Stimulated activated CD8-positive, alpha-beta memory T cell treated with anti-CD3 and anti-CD28 coated beads, Interleukin-15, amount 100 ng/mL, for 24 hours (primary cell): ENCODE measurements at places on chromosomes 12 and 14.

DNA sequence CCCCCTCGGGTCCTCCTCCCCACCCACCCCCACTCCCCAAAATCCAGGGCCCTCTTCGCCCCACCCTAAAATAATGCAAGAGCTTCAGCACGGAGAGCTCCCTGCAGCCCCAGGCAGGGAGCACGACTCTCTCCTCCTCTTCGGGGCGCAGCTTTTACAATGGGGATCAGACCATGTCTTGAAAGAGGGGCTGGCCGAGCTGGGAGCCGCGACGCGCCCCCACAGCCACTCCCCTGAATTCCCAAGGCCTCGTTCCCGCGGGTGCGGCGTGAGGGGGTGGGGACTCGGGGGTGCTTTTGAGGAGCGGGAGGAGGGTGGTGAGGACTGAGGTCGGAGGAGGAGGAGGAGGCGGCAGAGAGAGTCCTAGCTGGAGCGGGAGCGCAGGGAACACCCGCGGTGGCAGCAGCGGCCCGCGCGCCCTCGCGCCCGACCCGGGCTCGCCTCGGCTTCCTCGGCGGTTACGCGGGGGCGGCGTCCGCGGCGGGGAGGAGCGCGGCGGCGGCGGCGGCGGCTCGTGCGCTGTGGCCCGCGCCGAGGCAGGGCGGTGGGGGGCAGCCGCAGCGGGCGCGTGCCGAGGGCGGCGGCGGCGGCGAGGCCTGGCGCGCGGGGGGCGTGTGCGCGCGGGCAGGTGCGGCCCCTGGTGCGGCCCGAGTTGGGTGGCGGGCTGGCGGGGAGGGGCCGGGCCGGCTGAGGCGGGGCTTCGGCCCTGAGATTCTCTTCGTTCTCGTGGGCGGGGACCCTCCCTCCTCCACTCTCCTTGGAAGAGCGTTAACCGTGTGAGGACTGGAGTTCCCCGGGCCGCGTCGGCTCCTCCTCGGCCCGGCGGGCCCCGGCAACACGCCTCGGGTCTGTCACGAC is at the start of gene ANKS1B:
TSS of gene ANKS1B (minus strand) at position 666 of the 858 bp plus-strand sequence. CDS start 699 bp downstream, outside the sequence.
- DNase-seq: no peak

DNA sequence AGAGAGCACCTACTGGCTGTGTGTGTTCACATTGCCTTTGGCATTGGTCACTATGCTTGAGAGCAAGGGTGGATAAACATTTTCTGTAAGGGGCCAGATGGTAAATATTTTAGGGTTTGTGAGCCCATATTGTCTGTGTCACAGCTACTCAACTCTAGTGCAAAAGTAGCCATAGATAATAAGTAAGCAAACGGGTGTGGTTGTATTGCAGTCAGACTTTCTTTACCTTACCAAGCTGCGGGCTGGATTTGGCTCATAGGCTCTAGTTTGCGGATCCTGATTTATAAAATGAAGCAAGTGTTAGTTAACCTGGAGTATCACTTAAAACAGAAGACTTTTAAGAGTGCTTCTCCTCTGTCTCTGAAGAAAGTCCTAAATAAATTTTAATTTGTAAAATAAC is 169.0 kb downstream of the KICS2 start:
- no peak for DNase-seq

GRCh38 chr12:20527417-20528163 is 159.3 kb downstream of the PDE3A start:
- DNase-seq: no peak

- no peak for DNase-seq
Measured at GRCh38 chr14:64324461-64324860, 30.3 kb upstream of the ESR2 start.

DNA sequence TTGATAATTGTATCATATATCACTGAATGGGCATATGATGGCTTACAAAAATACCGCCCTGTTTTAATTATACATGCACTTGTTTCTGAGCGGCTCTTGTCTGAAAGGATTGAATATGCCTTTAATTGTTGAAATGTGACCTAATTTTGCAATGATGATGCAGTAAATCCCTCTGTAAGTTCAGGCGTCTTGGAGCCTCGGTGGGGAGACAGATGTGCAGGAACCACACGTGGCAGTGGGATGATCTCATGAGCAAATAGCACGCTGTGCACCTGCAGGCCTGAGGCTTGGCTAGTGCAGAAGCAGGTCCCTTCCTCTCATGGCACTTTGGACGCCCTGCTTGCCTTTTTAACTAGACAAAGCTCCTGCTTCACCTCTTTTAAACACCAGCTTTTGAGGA is 49.3 kb upstream of the ASPG start:
- no peak for DNase-seq

DNA sequence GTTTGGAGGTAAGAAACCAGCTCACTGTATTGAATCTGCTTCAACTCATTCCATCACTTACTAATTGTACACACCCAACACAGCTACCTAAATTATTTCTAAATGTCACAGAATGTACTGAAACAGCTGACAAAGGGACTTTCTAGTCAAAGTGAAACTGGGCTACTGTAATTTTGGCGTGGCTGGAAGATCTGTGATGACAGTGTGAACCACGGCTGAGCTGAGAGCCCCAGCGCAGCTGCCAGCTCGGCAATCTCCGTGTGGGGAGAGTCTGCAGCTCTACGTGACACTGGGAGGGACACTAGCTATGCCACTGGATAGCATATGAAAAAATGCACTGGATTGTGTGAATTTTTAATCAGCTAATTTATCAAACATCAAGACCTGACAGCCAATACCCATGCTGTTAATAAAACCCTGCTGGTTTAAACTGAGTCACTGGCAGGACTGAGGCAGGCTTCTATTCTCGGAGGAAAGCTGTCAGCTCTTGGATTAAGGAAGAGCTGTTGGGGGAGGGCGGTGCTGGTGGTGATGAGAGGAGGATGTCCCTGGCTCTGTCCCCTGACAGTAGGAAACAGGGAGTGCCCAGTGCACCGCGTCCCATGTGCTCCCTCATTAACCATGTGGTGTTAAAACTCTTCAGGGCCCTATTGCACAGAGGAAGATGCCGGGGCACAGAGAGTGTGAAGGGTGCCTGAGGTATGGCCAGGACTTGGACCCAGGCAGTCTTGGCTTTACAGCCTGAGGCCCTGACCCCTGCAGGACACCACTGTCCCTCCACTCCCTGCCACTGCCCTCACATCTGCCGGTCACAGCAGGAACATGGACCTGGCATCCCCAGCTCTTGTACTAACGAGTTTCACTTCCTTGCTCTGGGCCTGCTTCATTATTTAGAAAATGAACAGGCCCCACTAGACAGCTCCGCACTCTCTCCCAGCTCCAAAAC is 13.3 kb downstream of the SLC15A4 start:
- DNase-seq: no peak

- no peak for DNase-seq
Measured at GRCh38 chr12:73863546-73863945, 674.1 kb upstream of the ATXN7L3B start.

GRCh38 chr14:34300882-34301734 is 160.9 kb downstream of the SPTSSA start:
- no peak for DNase-seq

GRCh38 chr14:31207287-31207754 is 272 bp downstream of the HECTD1 start:
- DNase-seq: no peak
